ENCODE measurements at places on chromosomes 11 and 22.

- no peak for DNase-seq
Observed at GRCh38 chr11:11979488-11980117, 28.8 kb downstream of the DKK3 start.

DNA sequence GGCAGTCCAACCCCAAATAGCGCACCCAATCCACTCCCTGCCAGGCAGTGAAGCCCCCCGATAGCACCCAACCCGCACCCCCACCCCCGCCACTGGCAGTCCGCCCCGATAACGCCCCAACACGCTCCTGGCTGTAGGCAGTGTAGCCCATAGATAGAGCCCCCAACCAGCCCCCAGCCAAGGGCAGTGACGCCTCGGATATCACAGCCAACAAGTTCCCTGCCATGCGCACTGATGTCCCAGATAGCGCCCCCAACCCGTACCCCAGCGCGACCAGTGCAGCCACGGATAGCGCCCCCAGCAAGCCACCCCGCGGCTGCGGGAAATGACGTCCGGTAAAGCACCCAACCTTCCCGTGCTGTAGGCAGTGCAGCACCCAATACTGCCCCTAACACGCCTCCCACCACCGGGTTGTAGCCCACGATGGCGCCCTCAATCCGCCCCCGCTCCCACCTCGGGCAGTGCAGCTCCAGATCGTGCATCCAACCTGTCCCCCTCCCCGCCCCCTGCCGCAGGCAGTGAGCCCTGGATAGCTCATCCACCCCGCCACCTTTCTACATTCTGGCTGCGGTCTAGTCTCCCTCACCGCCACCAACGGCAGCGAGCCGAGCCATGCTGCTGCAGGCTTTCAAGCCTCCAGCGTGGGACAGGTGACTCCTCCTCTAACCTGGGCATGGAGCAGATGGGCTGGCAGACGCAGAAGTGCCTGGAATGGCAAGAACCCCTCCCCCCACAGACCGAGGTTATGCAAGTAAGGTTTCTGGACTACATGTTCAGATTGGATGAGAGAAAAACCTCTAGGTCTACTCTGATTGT is 625 bp downstream of the RFPL2 start:
- DNase-seq = no peak

- no peak for DNase-seq
Observed at GRCh38 chr11:69053546-69054396, 5.0 kb downstream of the TPCN2 start.

- peak; percentile 65 for DNase-seq
Observed at GRCh38 chr11:46127150-46127638, 5.9 kb upstream of the PHF21A start.

DNA sequence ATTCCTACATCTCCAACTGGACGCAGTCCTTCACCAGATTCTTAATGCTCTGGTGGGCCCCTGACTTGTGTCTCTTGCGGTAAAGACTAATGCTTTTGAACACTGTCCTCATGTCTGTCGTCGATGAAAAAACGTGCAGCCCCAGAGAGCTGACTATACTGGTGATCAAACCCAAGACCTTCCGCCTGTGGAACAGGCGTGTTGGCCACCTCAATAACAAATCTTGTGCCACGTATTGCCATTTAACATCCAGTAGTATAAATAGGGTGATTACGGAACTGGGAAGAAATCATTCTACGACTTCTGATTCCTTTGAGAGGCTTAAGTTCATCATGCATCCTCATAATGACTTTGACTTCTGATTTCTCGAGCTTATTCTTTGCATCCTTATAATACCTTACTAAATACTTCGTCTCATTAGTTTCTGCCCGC is 45.6 kb downstream of the OR4D9 start:
- peak; percentile 39 for DNase-seq

DNA sequence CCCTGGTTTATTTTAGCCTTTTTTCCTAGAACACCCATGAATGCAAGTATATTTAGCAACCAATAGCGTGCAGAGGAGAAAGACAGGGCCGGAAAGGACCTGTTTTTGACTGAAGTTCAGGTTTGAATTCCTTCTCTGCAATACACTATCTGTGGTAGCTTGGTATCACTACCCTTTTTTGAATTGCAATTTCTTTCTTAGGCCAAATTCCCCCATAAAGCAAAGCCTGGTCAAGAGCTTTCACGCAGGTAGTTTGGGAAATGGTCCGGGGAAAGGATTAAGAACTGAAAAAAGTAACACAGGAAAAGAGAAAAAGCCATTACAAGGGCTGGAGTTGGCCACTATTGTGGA is 38.8 kb upstream of the PAMR1 start:
- no peak for DNase-seq

DNA sequence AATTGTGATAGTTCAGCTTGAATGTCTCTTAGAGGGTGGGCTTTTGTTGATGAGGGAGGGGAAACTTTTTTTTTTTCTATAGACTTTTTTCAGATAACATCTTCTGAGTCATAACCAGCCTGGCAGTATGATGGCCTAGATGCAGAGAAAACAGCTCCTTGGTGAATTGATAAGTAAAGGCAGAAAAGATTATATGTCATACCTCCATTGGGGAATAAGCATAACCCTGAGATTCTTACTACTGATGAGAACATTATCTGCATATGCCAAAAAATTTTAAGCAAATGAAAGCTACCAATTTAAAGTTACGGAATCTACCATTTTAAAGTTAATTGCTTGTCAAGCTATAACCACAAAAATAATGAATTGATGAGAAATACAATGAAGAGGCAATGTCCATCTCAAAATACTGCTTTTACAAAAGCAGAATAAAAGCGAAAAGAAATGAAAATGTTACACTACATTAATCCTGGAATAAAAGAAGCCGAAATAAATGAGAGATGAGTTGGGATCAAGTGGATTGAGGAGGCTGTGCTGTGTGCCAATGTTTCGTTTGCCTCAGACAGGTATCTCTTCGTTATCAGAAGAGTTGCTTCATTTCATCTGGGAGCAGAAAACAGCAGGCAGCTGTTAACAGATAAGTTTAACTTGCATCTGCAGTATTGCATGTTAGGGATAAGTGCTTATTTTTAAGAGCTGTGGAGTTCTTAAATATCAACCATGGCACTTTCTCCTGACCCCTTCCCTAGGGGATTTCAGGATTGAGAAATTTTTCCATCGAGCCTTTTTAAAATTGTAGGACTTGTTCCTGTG is 3.9 kb downstream of the MALAT1 start:
- peak; percentile 64 for DNase-seq

- DNase-seq = no peak
Observed at GRCh38 chr11:47002390-47002789, 65.8 kb downstream of the CSTPP1 start.

- no peak for DNase-seq
Observed at GRCh38 chr11:37451903-37452302, 853.9 kb upstream of the RAG2 start.

DNA sequence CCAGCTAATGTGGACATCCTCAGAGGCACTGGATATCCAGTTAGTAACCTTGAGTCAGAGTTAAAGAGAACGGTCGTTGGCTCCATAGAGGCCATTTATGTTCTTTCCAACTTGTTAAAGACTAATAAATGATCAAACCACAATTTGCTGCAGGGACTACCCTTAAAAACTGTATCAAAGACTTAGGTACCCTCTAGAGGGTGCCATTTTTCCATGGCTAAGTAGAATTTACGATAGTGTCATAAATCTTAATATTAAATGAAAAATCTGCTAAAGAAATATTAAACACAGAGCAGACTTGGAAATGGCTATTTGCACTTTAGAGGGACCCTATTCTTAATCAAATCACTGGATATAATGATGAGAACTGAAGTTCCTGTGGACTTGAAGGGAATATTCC is 685.2 kb upstream of the CHORDC1 start:
- DNase-seq = no peak

DNA sequence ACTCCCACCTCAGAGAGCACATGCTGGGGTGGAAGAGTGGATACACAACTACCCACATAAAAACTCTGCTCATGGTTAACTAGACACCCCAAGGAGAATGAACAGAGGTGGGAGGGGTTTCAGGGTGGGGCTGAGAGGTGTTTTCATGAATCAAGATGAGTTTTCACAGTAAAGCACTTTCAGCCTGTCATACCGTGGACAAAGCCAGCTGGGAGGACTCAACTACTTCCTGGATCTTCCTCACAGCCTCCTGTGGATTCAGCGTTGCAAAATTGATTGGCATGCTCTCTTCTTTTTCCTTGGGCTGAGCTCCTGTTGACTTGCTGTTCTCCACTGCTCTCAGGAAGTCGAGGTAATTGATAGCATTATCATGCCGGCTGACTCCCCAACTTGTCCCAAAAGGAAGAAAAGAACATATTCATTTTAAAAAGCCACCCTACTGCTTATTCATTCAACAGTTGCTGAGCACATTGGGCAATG is 168.5 kb downstream of the MPPED1 start:
- DNase-seq = no peak

- DNase-seq = peak; percentile 65
Observed at GRCh38 chr22:32660292-32660691, 141.2 kb upstream of the TIMP3 start.

GRCh38 chr22:18056161-18056666 is 21.6 kb upstream of the PEX26 start:
- no peak for DNase-seq

DNA sequence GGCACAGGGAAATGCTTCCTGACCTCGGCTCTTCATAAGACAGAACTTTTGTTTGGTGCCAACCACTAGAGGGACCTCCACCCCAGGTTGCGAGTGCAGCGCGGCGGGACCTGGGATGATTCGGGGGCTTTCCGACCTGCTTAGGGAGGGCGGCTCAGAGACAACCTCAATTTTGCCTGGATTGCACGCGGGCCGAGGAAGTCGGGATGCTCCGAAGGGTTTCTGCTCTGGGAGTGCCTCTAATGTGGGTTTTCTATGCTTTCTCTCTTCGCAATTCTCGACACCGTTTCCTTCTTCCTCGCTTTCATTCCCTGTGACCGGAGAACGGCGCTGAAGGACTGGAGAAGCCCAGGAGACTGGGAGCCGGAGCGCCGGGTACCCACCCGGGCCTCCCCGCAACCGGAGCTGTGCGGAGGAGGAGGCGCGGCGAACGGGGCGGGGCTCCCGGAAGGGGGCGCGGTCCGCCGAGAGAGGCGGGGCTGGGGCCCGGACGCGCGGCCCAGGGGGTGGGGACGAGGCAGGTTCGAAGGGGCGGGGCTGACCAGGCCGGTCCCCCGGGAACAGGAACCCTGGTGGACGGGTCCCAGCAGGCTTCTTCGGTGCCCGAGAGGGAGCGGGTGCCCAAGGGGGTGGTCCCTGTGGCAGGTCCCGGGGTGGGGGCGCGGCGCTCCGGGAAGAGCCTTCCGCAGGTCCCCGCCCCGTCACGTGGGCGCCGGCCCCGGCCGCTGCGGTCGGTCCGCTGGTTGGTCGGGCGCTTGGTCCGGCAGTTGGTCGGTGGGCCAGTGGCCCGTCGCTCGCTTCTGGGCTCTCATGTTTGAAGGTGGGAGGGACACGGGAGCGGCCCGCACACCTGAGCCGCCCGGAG is at the start of gene PPFIBP2:
TSS of gene PPFIBP2 (plus strand) at position 766 of the 865 bp plus-strand sequence. CDS start 35,477 bp downstream, outside the sequence.
- DNase-seq = peak; percentile 77

- peak; percentile 88 for DNase-seq
Observed at GRCh38 chr11:63837027-63837688, 1.8 kb upstream of the MARK2 start.

DNA sequence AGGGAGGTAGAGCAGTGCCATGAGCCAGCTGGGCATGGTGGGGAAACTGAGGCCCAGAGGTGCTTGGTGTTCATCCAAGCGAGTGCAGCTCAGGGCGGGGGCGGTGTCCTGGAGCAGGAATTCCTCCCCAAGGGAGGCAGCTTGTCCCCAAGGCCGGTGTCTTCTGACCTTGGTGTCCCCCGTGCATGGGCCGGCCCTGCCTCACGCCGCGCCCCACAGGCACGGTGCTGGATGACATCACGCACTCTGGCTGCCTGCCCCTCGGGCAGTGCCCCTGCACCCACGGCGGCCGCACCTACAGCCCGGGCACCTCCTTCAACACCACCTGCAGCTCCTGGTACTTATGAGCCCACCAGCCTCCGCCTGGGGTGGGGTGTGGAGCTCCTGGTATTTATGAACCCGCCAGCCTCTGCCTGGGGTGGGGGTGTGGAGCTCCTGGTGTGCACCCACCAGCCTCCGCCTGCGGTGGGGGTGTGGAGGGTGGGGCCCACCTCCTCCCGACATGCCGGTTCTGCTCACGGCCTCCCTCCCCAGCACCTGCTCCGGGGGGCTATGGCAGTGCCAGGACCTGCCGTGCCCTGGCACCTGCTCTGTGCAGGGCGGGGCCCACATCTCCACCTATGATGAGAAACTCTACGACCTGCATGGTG is 6.7 kb downstream of the MUC5B start:
- no peak for DNase-seq

DNA sequence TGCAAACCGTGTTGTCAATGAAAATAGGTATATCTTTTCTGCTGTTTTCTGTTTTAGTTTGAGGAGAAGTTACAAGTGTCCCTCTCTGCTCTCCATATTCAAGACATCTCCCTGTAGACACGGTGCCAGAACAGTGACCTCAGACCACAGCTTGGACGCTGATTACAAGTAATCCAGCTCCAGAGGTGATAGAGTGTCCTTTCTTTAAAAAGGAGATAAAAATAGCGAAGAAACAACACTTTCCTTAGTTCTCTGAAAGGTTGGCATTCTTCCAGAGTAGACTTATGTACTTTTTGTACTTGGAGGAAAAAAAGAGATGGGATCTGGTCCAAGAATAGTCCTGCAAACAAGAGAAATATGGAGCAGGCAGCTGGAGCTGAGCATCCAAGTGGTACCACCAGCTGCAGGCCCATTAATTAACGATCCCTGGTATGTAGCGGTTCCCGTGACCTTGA is 43.0 kb upstream of the WT1 start:
- DNase-seq = no peak

GRCh38 chr22:44403166-44403565 is 90.4 kb upstream of the SHISAL1 start:
- no peak for DNase-seq

GRCh38 chr11:34261820-34262219 is 96.0 kb downstream of the ABTB2 start:
- no peak for DNase-seq

DNA sequence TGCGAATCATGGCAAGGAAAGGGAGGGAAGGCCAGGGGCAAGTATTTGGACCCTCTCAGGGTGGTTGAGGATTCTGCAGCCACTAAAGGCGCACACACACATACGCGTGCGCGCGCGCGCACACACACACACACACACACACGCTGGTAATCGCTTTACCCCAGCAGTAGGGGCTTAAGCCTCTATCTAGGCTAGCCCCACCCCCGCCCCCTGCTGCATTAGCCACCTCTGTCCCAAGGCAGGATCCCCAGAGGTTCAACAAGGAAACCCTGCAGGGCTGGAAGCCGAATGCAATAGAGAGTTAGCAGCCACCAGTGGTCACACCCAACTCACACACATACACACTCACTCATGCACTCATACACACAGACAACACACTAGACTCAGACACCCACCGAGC is 28.6 kb upstream of the ELFN2 start:
- DNase-seq = no peak

GRCh38 chr11:81071606-81072005 is 1630.8 kb upstream of the TENM4 start:
- peak; percentile 57 for DNase-seq

- DNase-seq = no peak
Observed at GRCh38 chr22:25746012-25746373, 4.0 kb downstream of the MYO18B start.

GRCh38 chr11:66595245-66595904 is 2.4 kb downstream of the CCS start:
- DNase-seq = no peak

- DNase-seq = no peak
Observed at GRCh38 chr11:90407350-90407749, 184.5 kb upstream of the CHORDC1 start.
